ENCODE measurements at places on chromosomes 2 and 18.

DNA sequence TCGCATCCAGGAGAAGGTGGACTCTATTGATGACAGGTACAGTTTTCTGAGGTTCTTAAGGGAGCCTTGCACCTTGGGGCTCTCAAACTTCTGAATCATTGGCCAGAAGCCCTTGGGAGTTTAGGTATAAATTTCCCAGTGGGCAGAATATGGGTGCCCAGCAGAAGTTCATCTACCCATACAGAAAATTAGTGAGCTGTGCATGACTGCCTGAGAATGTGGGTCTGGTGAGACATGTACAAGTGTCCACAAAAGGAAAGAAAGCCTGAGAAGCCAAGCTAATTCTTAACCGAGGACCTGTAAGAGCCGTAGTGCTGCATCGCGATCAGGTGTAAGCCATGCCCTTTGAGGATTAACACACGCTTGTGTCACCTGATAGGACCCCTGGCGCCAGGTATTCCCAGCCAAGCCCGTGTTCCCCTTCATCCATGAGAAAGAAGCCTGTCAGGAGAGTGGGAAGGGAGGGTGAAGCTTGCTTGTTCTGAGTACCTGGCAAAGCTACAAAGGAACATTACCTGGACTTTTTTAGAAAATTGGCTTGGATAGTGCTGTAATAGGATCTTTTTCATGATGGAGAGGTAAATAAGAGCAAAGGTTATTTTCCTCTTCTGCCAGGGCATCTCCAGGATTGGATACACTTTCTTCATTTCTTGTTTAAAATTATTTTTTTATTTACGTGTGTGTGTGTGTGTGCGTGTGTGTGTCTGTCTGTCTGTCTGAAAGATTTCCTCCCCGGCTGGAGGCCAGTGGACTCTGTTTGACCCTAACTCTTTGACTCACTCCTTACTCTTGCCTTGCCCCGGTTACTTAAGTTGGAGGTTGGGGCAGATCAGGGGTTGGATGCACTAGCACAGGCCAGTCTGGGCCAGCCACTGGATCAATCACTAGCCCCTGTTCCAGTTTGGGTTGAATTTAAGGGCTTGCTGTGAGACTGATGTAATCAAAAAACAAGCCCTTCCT lies 90.4 kb upstream of the EML6 start:
- DNase-seq = no peak

- no peak for DNase-seq
Observed at GRCh38 chr2:71706836-71707235, 253.5 kb downstream of the DYSF start.

DNA sequence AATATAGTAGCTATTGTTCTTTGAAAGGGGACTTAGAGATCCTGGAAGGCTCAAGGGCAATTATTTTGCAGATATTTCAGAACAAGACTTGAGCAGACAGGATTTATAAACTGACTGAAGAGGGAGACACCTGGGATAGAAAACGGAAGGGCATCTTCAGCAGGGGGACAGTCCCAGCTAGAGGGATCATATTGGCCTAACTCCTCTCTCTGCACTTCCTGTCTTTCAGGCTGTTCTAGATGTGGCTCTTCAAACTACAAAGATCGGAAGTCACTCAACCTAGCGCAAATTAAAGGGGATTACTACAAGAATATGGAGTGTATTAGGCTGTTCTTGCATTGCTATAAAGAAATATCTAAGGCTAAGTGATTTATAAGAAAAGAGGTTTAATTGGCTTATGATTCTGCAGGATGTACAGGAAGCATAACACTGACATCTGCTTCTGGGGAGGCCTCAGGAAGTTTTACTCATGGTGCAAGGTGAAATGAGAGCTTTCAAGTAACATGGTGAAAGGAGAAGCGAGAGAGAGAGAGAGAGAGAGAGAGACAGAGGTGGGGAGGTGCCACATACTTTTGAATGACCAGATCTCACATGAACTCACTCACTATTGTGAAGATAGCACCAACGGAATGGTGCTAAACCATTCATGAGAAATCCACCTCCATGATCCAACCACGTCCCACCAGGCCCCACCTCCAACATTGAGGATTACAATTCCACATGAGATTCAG lies 5.3 kb upstream of the CTIF start:
- no peak for DNase-seq

DNA sequence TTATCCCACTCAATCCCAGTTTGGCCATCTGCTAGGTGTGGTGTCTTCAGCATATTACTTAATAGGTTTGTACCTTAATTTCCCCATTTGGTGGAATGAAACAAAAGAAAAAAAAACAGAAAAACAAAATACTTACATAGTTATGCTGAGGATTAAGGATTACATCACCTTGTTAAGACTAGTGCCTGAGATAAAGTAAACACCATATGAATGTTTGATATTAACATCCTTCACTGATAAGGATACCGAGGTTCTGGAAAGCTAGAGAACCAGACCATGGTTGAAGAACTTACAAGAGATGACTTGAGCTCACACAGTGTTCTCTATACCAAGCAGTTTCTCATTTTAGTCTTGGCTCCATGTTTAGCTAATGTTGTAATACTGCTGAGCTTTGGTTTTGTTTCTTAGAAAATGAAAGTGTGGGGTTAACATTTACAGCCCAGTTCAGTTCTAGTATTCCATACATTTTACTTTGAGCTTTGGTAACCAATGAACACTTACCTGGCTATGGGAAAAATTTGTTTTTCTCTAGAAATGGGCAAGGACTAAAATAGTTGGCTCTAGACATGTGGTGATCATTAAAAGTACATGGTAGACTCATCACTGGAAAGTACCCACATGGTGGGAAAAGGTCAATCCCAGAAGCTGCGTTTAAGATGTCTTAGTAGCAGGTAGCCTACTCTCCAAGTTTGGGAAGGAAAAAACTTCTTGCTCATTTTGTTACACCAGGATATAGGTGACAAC lies 5.8 kb upstream of the GPD2 start:
- DNase-seq = no peak

GRCh38 chr2:69465513-69466456 lies 28.6 kb upstream of the NFU1 start:
- DNase-seq = no peak

DNA sequence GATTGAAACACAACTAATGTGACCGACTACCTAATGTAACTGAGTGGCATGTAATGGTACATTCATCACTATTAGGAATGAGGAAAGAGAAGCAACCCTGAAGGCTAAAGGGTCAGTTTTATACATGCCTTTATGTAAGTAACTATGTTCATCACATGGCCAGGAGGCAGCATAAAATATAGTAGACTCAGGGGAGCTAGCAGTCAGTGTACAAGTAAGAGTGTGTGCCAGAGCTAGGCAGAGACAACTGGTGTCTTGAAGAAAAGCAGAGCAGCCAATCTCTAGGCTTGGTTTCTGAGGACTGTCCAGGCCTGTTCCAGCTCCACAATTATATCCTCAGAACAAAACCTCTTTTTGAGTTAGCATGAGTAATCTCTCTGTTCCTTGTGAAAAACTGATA lies 18.1 kb downstream of the SMAD2 start:
- DNase-seq = no peak

- no peak for DNase-seq
Observed at GRCh38 chr2:152617456-152618192, 99.6 kb downstream of the PRPF40A start.

DNA sequence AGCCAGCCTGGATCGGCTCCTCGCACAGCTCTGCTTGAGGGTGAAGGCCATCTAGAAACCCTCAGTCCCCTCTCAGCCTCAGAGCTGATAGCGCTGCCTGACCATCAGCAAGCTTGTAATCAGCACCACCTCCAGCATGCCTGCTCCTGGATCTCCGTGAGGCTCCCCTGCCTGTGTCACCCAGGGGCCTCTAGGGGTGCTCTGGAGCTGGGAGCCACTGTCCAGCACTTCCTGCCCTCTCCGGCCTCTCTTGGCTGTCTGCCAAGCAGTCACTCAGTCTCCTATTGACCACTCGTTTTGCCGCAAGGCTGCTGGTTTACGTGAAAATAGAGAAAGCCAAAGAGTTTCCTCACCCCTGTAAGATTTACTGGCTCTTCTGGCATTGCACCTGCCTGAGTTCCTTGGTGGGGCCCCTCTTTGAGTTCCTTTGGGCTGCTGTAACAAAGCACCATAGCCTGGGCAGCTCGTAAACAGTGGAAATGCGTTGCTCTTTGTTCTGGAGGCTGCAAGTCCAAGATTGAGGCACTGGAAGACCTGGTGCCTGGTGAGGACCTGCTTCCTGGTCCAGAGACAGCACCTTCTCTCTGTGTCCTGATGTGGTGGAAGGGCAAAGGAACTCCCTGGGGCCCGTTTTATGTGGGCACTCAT lies 17.9 kb downstream of the CAPN10 start:
- DNase-seq = peak; percentile 58

GRCh38 chr2:57313678-57314077 lies 732.9 kb upstream of the VRK2 start:
- DNase-seq = no peak

DNA sequence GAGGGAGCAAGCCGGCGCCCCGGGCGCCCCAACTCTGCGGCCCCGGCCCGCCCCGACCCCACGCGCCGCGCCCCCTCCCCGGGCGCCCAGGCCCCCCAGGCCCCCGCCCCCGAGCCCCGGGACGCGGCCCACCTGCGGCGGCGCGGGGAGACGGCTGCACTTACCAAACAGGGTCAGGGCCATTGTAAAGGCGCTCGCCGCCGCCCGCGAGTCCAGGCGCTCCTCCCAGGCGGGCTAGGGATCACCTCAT lies 526 bp downstream of the CHN1 start:
- DNase-seq = no peak

DNA sequence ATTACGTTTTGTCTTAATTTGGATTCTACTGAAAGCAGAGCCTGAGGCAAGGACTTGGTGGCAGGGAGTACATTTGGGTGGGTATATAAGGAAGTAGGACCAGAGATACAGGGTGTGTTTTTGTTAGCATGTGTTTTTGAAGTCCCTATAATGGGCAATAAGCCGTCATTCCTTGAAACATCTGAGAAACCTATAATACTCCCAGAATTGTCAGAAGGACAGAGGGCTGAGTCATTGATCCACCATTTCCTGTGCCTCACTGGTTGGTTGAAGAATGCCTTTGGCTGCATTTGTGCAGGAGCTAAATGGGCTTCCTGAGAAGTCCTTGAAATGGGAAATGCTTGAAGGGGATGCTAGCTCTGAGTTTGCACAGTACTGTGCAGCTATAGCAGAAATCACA lies 281.8 kb upstream of the ZEB2 start:
- no peak for DNase-seq

- DNase-seq = no peak
Observed at GRCh38 chr2:96073170-96073775, 38.6 kb upstream of the GPAT2 start.

DNA sequence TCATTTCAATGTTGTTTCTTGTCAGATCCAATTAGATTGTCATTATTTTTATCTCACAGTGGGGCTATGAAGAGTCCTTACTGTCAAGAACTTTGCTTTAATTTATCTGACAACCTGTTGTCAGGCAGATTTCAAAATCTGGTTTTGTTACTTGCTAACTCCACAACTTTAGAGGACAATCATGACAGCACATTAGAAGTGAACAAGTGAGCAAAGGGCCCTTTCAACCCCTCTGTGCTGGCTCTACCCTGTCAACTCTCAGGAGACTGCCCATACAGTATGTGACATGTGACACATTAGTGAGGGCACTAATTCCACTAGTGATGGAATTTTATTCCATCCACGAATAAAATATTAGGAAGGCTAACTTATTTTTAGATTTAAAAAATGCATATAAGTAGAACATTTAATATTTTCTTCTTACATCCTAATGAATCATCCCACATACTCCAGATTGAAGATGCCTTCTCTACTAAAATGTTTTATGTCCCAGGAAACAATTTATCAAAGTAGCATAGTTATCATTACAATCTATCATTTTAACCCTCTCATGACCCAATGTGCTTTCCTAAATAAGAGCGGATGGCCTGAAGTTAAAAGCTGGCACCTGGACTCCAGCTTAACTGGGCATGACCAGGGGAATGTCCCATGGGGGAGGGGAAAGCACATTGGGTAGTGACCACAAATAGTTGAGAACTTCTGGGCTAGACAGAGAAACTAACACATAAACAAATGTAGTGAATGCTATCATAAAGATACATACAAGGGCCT lies 97.6 kb upstream of the PPP1CB start:
- no peak for DNase-seq

GRCh38 chr2:104583811-104584210 lies 270.1 kb upstream of the POU3F3 start:
- no peak for DNase-seq

DNA sequence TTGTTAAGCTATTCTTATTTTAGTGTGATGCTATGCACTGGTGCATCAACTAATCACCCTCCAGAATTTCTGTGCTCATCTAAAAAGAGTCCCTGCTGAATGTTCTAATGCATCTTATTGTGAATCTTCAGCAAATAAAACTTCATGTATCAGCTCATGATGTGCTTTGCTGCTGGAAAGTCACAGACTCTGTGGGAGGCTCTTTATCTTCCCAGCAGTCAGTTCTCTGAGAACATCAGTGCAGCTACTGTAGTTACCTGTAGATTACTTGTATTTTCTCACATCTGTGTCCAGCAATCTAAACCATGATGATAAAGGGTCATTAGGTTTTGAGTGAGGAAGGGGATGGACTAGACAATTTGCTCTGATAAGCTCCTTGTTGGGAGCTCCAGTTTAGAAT lies 141.6 kb upstream of the SP3 start:
- no peak for DNase-seq

DNA sequence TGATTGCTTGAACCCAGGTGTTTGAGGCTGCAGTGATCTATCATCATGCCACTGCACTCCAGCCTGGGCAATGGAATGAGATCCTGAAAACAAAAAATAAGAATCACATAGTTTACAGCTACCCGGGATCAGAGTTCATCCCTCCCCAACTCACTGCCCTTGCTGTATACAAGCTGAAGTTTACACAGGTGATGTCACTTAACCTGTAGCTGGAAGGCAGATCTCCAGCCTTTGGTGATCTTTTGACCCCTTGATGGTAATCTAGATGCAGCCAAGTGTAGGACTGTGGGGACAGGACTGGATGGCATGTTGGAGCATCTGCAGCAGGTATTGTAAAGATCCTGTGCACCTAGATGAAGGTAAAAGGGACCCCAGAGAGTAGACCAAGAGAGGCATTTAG lies 66.7 kb upstream of the SLC14A2 start:
- DNase-seq = no peak

GRCh38 chr18:3615374-3615985 lies 165.5 kb downstream of the TGIF1 start:
- no peak for DNase-seq

DNA sequence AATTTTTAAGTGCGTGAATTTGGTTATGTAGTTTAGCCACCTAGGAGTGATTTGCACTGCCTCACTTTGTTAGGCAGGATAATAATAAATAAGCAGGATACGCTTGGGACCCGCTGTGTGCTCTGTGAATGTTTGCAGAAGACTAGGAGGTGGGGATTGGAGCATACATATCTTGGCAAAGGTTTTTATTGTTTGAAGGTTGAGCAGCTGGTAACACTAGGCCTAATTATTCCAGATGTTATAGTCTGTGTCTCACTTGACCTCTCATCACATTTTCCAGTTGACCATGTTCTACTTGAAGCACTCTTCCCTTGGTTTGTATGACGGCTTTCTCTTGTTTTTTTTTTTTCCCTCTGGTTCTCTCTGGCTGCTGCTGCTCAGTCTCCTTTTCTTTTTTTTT lies 42.7 kb downstream of the FHOD3 start:
- no peak for DNase-seq

GRCh38 chr2:149050188-149050587 lies 11.7 kb downstream of the LYPD6B start:
- DNase-seq = no peak

GRCh38 chr2:232662486-232663260 lies 29.3 kb downstream of the EFHD1 start:
- peak; percentile 17 for DNase-seq

GRCh38 chr2:70710038-70710690 lies 57.8 kb downstream of the ADD2 start:
- peak; percentile 52 for DNase-seq

GRCh38 chr2:48707466-48707865 lies 48.1 kb downstream of the LHCGR start:
- no peak for DNase-seq
